ENCODE measurements at places on chromosomes 3 and 15.

GRCh38 chr3:113174304-113174703 is 37.1 kb upstream of the BOC start:
- no peak for DNase-seq

DNA sequence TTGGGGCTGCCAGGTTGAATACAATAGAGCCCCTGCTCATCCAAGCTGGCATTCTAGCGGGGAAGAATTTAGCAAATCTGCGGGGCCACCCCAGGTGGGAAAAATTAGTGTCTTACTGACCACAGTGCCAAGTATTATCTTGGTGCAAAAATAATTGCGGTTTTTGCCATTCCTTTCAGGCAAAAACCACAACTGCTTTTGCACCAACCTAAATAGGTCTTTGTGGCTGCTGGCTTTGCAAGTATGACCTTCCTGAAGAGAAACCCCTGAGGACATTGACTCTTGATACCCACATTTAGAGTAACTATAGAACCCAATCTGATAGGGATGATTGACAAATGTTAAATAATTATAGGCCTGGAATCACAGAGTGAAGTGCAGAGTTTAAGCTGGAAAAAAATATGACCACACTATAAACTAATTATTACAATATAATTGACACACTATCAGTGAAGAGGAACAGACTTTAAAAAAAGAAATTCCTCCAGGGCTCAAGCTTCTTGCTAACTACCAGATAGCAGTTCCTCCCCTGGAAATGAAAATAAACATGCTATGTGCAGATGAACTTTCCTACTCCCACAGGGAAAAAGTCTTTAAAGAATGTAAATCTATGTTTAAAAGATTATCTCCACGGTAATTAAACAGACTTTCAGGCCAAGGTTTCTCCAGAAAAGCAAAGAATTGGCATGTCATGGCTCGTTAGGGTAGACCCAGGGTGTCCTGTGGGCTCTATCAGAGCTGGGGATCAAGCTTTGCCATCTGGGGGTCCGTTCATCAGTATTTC is 34.4 kb downstream of the CA12 start:
- DNase-seq: no peak

- no peak for DNase-seq
Measured at GRCh38 chr3:135169651-135170050, 374.6 kb downstream of the EPHB1 start.

DNA sequence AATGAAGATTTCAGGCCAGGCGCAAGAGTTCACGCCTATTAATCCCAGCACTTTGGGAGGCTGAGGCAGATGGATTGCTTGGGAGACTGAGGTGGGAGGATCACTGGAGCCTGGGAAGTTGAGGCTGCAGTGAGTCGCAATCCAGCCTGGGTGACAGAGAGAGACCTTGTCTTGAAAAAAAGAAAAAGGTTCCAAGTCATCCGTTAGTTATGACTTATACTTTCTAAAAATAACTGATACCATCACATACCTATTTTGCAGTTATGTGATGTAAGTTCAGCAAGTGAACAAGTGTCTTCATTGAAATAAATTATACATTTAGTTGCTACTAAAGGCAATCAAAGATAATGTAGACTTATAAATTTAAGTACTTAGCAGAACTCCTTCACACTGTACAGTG is 22.1 kb downstream of the CLPX start:
- DNase-seq: no peak

- DNase-seq: no peak
Measured at GRCh38 chr15:69289342-69290146, 9.2 kb upstream of the PAQR5 start.

DNA sequence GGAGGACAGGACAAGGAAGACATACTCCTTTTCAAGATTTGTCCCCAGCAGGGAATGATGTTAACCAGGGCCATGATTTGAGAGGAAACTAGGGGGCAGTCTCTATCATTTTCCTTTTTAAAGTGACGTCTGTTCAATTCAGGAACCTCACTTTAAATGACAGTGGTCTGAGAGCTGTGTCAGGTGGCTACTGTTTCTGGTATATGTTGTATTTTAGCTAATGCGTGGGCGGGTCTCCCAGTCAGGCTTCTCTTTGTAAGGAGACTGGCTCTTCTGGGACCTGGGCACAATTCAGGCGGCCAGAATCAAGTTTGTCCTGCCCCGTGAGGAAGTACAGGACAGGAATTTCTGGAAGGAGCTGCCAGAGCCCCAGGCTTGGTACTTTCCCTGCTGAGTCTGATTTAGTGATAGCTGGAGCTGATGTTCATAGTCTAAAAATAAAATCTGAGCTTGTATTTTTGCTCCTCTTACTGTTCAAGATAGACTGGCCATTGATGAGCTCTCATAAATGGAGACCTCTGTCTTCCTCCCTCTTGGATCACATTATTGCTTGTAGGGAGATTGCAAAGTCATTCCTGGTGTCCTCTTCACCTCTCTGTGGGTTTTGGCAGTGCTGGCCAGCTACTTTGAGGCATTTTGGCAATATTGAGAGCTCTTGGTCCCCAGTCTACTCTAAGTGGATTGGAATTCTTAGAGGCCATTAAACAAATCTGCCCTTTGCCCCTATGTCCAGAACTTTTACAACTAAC is 25.6 kb downstream of the SQOR start:
- no peak for DNase-seq

GRCh38 chr3:186025161-186025560 is 83.7 kb downstream of the ETV5 start:
- DNase-seq: no peak

GRCh38 chr3:13044496-13045240 is 28.6 kb downstream of the IQSEC1 start:
- DNase-seq: no peak

- no peak for DNase-seq
Measured at GRCh38 chr3:113117511-113118234, 93.7 kb upstream of the BOC start.

DNA sequence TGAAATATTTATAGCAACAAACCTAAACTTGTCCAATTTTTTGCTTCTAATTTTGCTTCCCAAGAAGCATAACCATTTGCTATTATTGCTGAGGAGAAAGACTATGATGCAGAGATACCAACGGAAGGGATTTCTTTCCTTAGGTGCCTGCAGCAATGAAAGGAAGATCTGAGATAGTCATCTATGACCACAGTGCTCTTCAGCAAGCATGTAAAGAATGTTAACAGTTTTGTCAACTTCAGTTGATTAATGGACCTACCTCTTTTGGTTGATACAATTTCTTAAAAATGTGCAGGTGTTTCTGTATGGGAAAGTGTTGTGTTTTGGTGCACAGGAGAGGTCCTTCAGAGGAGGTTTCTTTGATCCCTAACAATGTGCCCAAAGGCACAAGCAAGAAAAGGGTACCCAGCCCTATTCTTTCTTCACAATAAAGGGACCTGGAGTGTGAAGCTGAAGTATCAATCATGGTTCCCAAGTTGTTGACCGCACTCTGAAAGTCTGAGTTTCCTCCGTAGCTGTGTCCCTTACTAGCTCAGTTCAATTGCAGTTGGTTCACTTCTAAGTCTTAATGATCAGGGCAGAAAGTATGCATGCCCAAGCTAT is 307.7 kb upstream of the KCNH8 start:
- DNase-seq: no peak

DNA sequence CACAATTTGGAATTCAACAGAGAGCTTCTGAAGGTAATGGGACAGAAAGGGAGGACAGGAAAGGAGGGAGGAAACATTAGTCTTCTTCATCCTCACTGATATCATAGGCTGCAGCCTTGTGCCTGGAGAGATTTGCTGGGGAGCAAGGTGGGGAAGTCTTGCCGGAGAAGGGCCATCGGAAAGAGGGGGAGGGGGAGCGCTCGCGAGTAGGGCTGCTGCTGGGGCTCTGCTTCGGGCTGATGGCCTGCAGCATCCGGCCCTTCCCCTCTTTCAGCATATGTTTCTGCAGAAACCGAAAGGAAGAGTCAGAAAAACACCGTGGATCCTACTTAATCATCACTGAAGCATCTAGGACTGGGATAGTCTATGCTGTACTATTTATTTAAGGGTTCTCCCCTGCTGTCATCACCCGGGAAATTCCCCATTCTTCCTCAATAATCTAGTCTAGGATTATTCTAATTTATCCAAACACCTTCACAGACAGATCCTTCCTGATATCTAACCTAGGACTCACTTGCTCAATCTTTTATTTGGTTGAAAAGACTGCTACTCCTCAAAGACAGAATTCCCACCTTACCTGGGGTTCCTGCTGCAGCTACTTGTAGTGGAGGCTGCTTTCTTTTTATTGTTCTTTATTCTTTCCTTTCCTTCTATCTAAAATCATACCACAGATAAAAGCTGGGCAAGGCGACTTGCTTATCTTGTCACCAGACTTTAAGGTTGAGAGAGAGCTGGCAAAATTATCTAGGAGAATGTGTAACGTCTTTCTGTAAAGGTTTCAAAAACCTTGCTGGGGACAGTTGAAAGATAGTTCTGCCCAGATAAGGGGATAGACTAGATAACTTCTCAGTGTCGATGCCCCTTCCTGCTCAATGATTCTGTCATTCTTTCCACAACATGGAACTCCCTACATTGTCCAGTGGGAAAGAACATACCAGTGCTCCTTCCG is 22.6 kb downstream of the SLC51A start:
- no peak for DNase-seq

GRCh38 chr3:17423786-17424536 is 318.5 kb downstream of the TBC1D5 start:
- no peak for DNase-seq
